OCI-LY7 (cell line): ENCODE measurements at places on chromosomes 6 and 20. TPM values are rescaled to one million over a fixed set of nuclear protein-coding genes. Genes with fewer than 3 reads are reported as not detected.
A peak's percentile ranks its signal among the peaks of the same experiment; 100 is the strongest.

DNA sequence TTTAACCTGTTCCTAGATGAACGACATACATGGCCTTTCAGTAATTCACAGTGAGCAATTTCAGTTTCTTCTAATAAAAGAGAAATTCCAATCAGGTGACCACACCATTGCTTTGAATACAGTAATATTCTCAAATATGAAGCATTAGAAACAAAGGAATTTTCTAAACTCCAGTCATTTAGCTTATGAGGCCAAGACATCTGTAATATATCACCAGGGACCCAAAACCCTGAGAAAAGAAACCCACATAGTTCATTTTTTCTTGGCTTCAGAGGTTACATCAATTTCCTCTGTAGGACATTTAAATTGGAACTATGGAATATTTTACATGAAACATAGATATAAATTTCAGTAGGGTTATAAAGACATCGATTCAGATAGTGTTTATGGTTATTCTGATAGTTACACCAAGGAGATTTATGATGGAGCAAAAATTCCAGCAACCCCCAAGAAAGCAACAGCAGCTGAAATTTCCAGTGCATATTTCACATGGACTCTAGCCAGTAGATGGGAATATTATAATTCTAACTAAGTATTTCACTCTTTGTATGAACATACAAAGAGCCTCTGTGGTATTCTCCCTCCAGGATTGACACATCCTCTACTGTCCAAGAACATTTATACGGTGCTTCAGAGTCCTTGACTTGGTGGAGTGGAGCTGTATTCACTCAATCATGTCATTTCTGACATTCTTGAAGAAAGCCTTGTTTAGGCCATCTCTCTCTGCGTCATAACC, 82.9 kb downstream of the ADGRG6 start:
- DNase-seq = no peak

GRCh38 chr20:920311-920710, 4.2 kb upstream of the ANGPT4 start:
- DNase-seq = no peak

DNA sequence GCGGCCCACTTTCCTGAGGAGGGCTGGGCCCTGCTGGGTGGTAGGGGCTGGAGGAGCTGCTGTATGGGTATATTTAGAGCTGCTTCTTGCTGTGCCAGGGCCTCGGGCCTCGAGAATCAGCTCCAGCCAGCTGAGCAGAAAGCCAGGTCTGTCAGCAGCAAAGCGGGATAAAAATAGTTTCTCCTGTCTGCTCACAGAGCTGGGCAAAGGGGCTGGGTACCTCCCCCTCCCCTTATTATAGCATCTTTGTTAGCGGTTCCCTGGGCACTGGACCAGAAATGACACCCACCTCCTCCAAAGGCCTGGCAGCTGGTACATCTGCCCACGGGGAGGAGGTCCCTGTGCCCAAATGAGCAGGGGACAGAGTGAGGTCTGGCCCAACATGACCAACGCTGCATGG, 6.0 kb downstream of the SCRT2 start:
- DNase-seq = no peak

Gene CLVS2
- total RNA-seq = not detected in 2 replicates

GRCh38 chr20:58044931-58045555, 183.4 kb downstream of the ANKRD60 start:
- no peak for DNase-seq

Gene SLC4A11
- 26.9 and 27.5 TPM in 2 replicates for total RNA-seq

GRCh38 chr6:119800526-119800925, 451.0 kb upstream of the MAN1A1 start:
- no peak for DNase-seq

DNA sequence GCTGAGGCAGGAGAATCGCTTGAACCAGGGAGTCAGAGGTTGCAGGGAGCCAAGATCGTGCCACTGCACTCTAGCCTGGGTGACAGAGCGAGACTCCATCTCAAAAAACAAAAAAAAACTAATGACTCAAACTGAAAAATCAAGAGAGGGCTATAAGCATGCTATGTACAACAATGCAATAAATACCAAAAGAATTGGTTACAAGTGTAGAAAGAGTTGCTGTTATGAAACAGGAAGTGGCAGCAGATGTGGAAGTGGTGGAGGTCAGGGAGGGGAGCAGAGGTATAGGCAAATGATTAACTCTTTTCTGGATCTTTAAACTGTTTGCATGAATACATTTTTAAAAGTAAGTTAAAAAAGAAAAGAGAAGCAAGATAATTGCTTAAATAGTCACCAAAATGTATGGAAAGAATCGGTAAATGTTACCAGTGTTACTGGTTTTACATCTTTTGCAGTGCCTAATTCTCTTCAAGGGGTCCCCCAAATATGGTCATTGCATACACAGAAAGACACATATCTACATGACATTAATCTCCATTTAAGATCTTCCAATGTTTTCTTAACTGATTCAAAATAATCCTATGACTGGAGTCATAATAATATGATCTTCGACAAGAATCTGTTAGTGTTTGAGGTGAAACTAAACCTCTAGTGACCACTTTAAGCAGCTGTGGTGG, 15.0 kb downstream of the CALHM6 start:
- DNase-seq = peak; percentile 53

GRCh38 chr6:33812669-33813068, 8.9 kb upstream of the MLN start:
- DNase-seq = peak; percentile 39

- no peak for DNase-seq
Measured at GRCh38 chr6:55574556-55574955, 4.4 kb downstream of the HMGCLL1 start.

DNA sequence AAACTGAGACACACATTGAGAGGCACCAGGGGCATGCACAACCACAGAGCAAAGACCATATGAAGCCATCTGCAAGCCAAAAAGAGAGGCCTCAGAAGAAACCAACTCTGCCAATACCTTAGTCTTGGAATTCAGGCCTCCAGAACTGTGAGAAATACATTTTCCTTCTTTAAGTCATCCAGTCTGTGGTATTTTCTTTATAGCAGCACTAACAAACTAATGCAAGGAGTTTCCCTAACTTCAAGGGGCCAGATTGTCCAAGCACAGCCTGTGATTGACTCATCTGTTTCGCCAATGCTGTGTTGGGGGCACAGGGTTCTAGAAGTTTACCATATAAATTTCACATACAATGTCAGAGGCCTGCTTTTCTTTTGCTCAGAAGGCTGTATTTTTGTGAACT, 364.6 kb downstream of the GJA1 start:
- no peak for DNase-seq

GRCh38 chr6:4480788-4481735, 295.1 kb upstream of the CDYL start:
- no peak for DNase-seq

GRCh38 chr20:50283922-50284810, 93.5 kb downstream of the CEBPB start:
- no peak for DNase-seq

GRCh38 chr20:61236713-61237112, 15.3 kb upstream of the CDH4 start:
- DNase-seq = no peak

GRCh38 chr6:5904532-5904931, 102.2 kb downstream of the NRN1 start:
- DNase-seq = no peak

DNA sequence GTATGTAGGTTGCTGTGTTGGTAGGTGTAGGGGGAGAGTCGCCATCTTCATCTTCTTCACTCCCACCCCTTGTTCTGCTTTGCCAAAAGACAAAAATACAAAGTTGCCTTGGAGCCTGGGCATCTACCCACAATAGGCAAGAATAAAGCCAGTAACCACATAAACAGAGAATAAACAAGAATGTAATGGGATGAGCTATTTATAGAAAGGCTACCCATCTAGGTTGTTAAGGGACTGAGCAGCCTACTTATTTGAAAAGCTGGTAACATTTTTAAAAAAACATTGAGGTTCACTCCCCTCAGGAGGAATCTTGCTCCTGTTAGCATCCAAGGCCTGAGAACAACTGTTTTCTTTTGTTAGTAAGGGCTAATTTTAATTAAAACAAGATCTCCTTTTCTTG, 301.4 kb upstream of the STXBP5 start:
- DNase-seq = no peak

- DNase-seq = no peak
Measured at GRCh38 chr6:3176562-3177355, 19.4 kb upstream of the TUBB2A start.

Gene COL21A1
- not detected in 2 replicates for total RNA-seq

DNA sequence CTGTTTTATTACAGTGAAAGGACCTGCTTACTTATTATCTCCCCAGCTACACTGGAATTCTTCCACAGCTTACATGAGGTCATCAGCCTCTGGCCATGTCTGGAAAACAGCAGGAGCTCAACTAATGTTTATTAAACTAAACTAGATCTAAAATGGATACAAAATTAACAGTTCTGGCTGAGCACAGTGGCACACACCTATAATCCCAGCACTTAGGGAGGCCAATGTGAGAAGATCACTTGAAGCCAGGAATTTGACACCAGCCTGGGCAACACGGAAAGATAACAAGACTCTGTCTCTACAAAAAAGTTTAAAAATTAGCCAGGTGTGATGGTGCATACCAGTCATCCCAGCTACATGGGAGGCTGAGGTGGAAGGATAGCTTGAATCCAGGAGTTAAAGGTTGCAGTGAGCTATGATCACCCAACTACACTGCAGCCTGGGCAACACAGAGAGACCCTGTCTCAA, 220.8 kb upstream of the MARCKS start:
- DNase-seq = no peak

GRCh38 chr6:84575264-84575663, 189.1 kb downstream of the TBX18 start:
- DNase-seq = no peak

DNA sequence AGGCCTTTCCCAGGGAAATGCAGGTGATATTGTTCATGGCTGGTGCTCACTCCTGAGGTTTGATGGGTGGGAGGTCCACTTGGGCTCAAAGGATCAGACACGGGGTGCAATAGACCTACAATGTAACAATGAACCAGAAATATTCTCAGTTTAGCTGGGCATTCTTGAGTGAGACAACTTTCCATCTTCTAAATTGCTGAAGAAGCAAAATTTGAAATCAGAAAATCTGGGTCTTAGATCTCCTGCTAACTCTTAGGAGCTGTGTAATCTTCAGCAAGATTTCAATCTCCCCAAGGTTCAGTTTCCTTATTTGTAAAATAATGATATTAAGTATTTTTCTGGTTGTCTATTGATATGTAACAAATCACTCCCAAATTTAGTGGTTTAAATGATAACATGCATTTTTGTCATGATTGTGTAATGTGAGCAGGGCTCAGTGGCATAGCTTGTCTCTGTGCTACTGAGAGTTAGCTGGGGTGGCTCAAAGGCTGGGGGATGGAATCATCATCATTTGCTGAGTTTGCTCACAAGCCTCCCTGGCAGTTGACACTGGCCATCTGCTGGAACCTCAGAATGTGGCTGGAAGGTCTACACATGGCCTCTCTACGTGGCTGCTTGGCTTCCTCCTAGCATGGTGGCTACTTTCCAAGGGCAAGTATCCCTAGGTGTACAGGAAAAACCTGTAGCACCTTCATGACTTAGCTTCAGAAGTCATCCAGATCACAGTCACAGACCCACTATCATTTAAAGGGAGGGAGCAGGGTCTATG, 98.8 kb downstream of the GRM1 start:
- no peak for DNase-seq

- no peak for DNase-seq
Measured at GRCh38 chr20:50247196-50248094, 56.8 kb downstream of the CEBPB start.

Gene KCNK5
- total RNA-seq = not detected in 2 replicates

GRCh38 chr6:167569879-167570278, 245.0 kb downstream of the TTLL2 start:
- DNase-seq = no peak

DNA sequence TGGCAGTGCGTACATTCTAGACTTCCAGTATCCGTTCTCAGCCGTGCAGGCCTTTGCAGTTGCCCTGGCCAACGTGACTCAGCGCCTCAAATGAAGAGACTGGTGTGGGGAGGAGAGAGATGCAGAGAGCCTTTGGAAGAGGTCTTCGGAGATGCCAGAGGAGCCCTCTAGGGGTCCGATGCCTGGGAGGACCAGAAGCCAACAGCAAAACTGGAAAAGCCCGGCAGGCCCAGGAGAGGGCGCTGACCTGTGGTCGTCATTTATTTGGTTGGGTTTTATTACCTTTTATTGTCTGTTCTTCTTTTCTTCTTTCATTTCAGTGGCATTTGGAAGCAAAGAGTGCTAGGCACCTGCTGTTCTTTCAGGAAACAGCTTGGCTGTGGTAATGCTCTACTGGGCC, 53.3 kb upstream of the TMEM181 start:
- no peak for DNase-seq

DNA sequence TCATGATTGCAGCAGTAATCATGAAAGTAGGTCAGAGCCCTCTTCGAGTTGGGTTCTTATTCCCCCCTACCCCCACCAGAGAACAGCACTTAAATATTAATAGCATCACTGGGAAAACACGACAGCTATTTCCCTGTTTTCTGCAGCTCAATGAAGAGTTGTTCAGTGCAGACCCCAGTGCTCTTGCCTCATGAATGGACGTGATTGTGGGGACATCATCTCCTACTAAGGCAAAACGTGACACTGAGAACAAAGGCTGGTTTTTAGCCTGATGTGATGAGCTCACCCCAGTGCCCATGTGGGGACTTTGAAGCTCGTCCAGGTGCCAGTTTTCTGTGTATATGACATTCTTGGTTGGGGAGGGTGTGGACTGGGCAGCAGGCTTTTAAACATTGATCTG, 105.9 kb downstream of the SLC35F1 start:
- DNase-seq = no peak

Gene DDX43
- total RNA-seq = not detected in 2 replicates

DNA sequence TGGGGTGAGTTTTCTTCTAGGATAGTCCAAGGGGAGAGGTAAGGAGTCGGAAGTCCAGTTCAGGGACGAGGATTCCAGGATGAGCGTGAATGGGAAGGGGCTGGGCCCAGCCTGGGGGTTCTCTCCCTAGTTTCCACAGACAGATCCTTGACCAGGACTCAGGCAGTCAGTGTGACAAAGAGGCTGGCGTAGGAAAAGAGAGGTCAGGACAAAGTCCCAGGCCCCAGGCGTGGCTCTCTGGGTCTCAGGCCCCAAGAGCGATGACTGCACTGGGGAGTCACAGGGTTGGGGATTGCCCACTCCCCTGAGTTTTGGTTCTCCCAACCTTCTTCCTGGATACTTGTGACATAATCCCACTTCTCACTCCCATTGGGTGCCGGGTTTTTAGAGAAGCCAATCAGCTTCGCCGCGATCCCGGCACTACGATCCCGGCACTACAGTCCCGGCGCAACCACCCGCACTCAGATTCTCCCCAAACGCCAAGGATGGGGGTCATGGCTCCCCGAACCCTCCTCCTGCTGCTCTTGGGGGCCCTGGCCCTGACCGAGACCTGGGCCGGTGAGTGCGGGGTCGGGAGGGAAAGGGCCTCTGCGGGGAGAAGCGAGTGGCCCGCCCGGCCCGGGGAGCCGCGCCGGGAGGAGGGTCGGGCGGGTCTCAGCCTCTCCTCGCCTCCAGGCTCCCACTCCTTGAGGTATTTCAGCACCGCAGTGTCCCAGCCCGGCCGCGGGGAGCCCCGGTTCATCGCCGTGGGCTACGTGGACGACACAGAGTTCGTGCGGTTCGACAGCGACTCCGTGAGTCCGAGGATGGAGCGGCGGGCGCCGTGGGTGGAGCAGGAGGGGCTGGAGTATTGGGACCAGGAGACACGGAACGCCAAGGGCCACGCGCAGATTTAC, 46.2 kb upstream of the TRIM26 start:
- peak; percentile 85 for DNase-seq

GRCh38 chr20:24253321-24253720, 216.1 kb upstream of the SYNDIG1 start:
- no peak for DNase-seq

- DNase-seq = no peak
Measured at GRCh38 chr6:136945711-136946121, 23.6 kb downstream of the SLC35D3 start.

GRCh38 chr20:62885896-62886708, 24.5 kb upstream of the TCFL5 start:
- DNase-seq = no peak

- DNase-seq = no peak
Measured at GRCh38 chr6:151005896-151006632, 140.6 kb downstream of the MTHFD1L start.
